SK-N-SH (cell line): ENCODE measurements at places on chromosomes 1 and 21.
A peak's percentile ranks its signal among the peaks of the same experiment; 100 is the strongest.

GRCh38 chr1:6489799-6490180 is 1.7 kb downstream of the PLEKHG5 start:
- DNase-seq: peak; percentile 95

DNA sequence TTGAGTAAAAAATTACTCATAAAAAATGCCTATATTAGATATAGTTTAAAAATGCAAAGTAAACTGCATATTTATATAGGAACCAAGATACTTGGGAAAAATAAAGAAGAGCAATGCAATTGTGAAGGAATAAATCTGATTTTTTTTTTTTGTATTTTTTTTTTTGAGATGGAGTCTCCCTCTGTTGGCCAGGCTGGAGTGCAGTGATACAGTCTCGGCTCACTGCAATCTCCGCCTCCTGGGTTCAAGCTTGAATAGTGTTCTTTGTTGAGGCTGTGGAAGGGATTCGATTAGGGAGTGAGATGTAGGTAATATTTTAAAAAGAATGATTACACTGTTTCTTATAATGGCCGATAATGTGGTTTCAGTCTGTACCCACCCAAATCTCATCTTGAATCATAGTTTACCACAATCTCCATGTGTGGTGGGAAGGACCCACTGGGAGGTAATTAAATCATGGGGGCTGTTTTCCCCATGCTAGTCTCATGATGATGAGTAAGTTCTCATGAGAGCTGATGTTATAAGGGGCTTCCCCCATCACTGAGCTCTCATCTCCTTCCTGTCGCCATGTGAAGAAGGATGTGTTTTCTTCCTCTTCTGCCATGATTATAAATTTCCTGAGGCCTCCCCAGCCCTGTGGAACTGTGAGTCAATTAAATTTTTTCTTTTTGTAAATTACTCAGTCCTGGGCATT is 1765.9 kb downstream of the PLA2G4A start:
- DNase-seq: no peak

DNA sequence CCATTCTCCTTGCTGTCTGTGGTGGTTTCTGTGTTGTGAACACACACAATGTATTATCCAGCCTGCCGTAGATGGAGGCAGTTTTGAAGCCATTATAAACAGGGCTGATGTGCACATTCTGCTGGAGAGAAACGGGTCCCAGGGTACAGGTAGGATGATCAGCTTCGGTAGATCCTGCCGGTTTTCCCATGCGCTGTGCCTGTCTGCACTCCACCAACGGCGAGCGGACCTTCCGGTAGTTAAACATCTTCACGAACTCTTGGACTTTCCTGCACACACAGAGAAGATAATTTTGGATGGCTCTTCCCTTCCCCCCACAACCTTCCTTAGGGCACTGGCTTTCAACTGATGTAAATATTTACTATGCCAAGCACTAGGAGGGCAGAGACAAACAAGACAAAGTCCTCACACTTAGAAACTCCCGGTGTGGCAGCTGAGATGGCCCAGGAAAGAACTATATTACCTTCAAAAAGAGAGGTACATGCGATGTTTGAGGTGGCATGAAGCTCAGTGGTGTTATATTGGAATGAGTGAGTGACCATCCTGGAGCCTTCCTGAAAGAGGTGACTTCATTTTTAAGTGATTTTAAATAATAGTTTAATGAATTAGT is 41.7 kb downstream of the ALPL start:
- no peak for DNase-seq

DNA sequence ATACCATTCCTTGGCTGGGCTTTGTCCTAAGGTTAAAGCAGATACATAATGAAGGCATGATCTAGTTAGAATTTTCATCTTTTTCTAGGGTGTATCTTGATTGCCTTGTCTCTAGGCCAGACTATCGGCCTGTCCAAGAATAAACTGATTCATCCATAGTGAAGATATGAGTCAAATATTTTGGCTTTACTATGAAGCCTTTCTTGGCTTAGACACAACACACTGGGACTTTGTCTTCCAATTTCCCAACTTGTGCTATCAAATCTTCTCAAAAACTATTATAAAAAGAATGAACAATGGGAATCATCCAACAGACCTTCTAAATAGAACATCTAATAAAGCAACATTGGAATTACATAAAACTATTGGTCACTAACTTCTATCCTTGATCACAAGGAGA is 64.8 kb downstream of the WARS2 start:
- no peak for DNase-seq

- no peak for DNase-seq
Observed at GRCh38 chr21:26539566-26539965, 33.5 kb downstream of the CYYR1 start.

- DNase-seq: no peak
Observed at GRCh38 chr1:151831605-151832004, at the start of gene RORC. RORC (minus strand) TSS chr1:151831802; CDS start chr1:151831764, 38 bp downstream.

- peak; percentile 44 for DNase-seq
Observed at GRCh38 chr1:65267683-65268082, 41.7 kb upstream of the DNAJC6 start.

GRCh38 chr1:195748969-195749368 is 859.3 kb downstream of the KCNT2 start:
- DNase-seq: no peak

- no peak for DNase-seq
Observed at GRCh38 chr1:27577504-27578188, 26.3 kb downstream of the AHDC1 start.

GRCh38 chr1:14017531-14017961 is 317.6 kb downstream of the PRDM2 start:
- DNase-seq: no peak

DNA sequence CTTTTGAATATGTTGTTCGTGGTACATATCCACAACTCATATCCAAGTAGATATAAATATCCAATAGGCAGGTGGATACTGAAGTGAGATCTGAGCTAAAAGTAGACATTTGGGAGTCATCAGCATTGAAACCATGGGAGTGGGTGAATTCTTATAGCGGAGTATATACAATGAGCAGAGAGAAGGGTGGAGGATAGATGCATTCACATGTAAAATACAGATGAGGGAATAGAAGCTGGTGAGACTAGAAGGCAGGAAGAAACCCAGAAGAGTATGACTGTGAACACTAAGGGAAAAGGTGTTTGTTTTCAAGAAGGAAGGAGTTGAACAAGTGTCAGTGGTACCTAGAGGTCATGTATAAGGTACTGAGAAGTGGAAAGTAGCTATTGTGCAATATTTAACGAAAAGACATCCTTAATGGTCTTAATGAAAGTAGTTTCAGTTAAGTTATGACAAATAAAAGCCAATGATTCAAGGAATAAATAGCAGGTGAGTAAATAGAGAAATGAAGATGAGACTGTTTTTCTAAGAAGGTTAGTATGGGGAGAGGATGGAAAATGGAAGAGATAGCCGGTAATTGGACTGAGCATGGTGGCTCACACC is 181.6 kb upstream of the CACYBP start:
- no peak for DNase-seq

GRCh38 chr1:187696073-187696472 is 867.3 kb downstream of the PLA2G4A start:
- DNase-seq: no peak

DNA sequence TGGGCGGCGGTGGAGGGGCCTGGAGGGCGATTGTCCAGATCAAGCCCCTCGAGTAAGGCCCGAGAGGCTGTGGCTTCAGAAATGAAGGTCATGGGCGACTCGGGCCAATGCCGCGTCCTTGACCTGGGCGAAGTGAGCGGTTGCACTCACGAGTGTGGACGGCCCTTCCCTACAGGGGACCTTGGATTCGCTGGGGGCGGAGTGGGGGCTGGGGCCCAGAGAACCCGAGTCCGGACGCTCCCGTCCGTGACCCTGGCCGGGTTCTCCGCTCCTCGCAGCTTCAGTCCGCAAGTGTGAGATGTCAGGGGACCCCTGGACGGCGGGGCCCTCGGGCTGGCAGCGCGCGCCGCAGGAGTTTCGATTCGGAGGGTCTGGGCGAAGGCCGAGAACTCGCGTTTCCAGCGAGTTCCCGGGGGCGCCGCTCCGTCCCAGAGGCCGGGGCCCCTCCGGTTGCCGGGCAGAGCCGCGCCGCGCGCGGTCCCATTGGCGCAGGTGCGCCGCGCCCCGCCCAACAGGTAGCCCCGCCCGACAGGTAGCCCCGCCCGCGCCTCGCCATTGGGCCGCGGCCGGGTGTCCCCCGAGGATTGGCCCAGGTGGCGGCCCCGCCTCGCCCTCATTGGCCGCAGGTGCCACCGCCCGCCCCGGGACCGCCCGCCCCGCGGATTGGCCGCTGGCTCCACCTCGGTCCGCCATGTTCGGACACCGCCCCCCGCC is at the start of gene PRKCZ:
Gene PRKCZ, plus strand, starts transcription at position 694 of the 714 bp plus-strand sequence. CDS start 220 bp downstream, outside the sequence.
- DNase-seq: peak; percentile 97

DNA sequence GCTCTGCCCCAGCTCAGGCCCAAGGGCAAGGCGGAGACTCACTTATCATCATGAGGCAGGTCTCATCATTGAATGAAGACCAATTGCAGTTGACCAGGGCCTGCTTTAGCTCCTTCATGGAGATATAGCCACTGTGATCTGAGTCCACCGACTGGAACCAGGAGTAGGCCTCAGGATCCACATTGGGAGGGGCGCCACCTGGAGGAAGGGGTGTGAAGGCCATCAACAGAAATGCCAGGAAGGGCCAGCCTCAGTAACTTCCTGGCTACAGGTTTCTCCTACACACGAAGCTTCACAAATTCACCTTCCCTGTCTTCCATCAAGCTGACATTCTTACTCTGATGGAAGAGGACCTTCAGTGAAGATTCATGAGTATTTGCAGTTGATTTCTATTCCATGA is 11.6 kb downstream of the PEF1 start:
- DNase-seq: no peak
